ENCODE measurements at places on chromosomes 7 and 10.

DNA sequence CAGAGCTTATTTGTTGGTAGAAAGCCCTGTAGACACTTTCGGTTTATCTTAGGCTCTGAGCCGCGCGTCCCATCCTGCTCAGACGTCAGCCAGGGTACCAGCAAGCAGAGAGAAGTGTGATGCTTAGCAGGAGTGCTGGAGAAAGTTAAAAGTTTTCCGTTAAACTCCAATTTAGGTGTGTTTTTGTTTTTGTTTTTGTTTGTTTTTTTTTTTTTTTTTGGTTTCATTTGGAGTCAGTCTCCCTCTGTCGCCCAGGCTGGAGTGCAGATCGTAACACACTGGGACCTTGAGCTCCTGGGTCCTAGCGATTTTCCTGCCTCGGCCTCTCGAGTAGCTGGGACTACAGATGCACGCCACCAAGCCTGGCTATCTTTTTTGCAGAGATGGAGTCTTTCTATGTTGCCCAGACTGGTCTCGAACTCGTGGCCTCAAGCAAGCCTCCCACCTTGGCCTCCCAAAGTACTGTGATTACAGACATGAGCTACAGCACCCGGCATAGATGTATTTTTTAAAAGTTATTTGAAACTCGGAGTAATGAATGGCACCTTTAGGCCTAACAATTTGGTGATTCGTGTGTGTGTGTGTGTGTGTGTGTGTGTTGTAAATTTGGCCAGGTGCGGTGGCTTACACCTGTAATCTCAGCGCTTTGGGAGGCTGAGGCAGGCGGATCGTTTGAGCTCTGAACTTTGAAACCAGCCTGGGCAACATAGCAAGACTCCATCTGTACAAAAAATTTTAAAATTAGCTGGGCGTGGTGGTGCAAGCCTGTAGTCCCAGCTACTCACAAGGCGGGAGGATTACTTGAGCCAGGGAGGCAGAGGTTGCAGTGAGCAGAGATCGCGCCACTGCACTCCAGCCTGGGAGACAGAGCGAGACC is 1.3 kb upstream of the HIP1 start:
- no peak for DNase-seq

- no peak for DNase-seq
Measured at GRCh38 chr7:129796186-129796775, 156.5 kb downstream of the UBE2H start.

DNA sequence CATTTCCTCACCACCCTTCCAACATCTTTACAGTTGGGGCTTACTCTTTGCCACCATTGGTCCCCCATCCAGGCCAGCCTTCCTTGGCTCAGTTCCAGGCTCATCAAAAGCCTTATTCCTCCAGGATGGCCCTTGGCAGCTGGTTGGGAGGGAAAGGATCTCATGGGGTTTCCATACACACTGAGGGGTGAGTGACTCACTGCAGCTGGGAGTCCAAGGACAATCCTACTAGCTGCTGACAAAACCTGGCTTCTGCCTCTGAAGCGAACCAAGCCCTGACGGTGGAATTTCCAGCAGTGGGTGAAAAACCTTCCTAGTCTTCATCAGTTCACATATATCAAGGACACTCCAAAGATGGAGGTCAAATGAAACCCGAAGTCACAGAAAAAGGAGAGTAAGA is 22.9 kb downstream of the CRHR2 start:
- DNase-seq = no peak

DNA sequence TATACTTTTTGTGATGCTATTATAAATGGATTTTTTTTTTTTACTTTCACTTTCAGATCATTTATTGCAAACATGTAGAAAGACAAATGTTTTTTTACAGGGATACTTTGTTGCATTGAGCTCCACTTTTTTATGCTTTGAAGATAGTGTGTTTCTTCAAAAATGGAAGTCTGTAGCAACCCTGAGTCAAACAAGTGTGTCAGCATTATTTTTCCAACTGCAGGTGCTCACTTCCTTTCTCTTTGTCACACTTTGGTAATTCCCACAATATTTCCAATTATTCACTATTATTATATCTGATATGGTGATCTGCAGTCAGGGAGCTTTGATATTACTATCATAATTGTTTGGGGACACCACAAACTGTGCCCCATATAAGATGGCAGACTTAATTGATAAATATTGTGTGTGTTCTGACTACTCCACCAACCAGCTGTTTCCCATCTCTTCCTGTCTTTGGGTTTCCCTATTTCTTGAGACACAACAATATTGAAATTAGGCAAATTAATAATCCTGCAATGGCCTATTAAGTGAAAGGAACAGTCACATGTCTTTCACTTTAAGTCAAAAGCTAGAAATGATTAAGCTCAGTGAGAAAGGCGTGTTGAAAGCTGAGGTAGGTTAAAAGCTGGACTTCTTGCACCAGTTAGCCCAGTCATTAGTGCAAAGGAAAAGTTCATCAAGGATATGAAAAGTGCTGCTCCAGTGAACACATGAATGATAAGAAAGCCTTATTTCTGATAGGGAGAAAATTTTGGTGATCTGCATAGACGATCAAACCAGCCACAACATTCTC is 231.3 kb upstream of the SH2B2 start:
- no peak for DNase-seq

DNA sequence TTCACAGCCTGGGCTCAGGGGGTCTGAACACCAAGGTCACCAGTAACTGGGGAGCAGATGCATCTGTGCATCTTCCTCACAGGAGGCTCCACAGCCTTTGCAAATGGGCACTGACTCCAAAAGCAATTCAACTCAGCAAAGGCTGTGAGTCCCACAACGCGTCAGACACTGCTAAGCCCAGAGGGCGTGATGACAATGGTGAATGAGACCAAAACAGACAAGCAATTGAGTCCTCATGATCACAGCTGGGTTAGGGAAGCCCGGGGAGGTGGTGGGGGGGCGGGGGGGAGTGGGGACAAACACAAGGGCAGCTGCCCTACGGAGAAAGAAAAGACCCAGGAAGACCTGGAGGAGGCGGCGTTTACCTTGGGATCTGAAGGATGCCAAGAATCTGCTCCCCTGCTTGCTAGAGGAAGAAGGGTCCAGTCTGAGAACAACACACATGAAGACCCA is 61.6 kb upstream of the RNF32 start:
- DNase-seq = no peak

GRCh38 chr7:1662767-1663166 is 7.3 kb upstream of the ELFN1 start:
- no peak for DNase-seq

- no peak for DNase-seq
Measured at GRCh38 chr7:91263384-91264045, 718 bp upstream of the FZD1 start.

GRCh38 chr7:134747326-134747725 is 32.1 kb upstream of the CALD1 start:
- DNase-seq = no peak

GRCh38 chr7:31256506-31256905 is 84.0 kb downstream of the NEUROD6 start:
- DNase-seq = no peak

DNA sequence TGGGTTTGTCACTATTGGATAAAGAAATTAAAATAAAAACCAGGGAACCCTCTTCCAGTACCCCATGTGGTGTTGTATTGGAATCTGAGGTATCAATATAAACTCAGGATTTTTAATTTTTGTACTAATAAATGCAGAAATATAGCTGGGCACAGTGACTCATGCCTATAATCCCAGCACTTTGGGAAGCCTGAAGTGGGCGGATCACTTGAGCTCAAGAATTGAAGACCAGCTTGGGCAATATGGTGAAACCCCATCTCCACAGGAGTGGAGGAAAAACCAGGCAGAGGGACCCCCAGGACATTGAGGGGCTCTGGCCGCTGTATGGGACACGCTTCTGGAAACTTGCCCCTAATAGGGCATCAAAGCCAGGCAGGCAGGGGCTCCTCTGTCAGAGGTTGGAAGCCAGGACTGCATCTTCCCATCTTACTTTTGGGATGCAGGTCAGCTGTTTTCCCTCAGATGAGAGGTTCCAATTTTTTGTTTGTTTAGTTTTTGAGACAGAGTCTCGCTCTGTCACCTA is 11.1 kb downstream of the ADIRF start:
- no peak for DNase-seq

- no peak for DNase-seq
Measured at GRCh38 chr7:30212701-30213111, 71.7 kb upstream of the ZNRF2 start.

- no peak for DNase-seq
Measured at GRCh38 chr7:20279979-20280378, 50.7 kb upstream of the ITGB8 start.

DNA sequence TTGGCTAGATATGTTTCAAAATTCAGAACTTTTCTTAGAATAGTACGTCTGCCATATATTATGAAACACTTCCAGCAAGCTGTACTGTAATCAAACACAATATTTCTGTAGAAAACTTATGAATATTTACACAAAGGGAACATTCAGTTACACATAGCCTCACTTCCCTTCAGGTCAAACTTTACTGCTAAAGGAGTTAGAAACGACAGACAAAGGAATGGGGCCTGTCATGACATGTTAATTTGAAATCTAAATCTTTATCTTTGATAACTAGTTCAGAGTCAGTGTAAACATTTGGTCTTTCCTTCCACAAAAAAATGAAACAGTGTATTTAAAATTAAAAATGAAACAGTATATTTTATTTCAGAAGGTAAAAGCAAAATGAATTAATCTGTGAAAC is 1.0 kb upstream of the CROT start:
- no peak for DNase-seq

GRCh38 chr7:101952355-101953247 is 135.2 kb downstream of the CUX1 start:
- DNase-seq = peak; percentile 36

DNA sequence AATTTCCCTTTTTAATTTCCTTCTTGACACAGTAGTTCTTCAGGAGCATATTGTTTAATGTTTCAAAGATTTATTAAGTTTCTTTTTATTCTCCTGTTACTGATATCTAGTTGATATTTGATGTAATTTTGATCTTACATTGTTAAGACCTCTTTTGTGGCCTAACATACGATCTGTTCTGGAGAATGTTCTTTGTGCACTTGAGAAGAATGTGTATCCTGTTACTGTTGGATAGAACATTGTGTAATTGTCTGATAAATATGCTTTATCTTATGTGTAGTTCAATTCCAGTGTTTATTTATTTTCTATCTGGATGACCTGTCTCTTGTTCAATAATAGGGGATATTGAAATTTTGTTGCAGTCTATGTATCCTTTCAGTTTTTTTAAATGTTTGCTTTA is 106.7 kb downstream of the ITGB1 start:
- no peak for DNase-seq

DNA sequence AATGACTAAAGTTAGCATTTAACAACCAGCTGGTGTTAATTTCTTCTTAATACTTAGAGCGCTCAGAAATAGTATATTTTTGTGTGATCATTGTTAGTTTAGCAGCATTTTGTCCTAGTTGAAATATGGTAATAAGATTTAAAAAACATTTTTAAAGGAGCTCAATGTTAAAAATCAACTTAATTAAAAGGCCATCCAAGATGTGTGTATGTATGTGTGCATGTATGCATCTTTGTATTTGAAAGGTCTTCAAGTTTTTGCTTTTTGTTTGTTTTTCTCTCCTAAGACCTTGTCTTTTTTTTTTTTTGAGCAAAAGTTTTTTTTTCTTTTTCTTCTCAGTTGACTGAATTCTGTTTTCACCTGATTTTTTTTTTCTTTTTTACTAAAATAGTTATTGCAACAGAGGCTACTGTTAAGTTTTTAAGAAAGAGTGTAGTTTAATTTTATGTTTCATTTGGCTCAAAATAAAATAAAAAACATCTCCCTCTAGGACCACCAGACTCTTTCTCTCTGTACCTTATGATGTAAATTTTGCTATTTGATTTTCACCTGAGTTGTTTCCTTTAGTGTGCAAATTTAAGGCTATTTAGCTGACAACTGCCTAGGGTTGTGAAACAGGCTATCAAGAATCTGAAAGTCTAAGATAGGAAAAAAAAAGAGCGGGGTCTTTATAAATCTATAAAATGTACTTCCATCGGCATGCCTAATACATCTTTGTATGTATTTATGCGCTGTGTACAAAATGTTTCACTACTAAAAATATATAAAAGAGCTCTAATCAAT is 76.4 kb upstream of the C1GALT1 start:
- no peak for DNase-seq

DNA sequence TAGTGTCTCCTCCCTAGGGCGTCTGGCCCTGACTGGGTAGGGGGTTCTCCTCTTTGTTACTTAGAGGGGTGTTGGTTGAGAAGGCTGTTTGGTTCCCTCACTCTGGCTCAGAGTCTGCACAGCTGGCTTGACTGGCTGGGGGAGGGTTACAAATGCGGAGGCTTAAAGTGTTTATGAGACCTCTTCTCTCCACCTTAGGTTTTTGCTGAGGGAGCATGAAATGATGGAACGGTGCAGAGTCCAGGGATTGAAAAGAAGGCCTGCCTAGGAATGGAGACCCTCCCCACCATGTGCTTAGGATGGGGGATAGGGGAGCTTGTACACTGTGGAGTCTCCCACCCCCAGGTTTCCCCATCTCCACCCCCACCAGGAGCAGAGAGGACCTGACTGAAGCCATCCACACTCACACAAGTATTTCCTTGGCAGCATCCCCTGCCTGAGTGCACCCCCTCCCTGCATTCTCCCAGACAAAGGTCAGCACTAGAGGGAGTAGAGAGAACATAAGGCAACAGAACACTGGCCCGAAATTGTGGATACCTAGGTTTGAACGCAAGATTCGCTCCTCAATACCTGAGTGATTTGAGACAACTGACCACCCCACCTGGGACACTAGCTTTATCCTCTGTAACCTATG is 1.7 kb upstream of the LDB1 start:
- DNase-seq = no peak

GRCh38 chr7:148419856-148420832 is 170.4 kb upstream of the C7orf33 start:
- DNase-seq = no peak
